Neural crest cell (in vitro differentiated cells): ENCODE measurements at places on chromosomes 7 and 10.

DNA sequence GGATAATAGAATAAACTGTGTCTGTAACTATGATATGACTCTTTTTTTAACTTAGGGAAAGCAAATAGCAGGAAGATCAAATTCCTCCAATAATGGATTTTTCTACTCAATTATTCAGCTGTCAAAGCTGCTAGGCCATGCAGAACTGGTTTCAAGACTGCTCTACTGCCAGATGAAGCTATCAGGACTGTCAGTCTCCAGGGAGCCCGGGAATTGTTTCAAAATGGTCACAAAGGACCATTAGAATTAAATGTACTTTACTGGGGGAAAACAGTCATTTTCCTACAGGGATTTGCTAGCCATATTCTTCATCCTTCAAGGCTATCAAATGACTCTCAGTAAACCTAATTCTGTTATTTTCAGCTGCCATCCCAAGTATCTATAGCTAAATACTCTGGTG is 276.3 kb downstream of the LHFPL3 start:
- DNase-seq, result no peak

GRCh38 chr7:111290419-111290818 is 199.5 kb downstream of the LRRN3 start:
- DNase-seq, result no peak

DNA sequence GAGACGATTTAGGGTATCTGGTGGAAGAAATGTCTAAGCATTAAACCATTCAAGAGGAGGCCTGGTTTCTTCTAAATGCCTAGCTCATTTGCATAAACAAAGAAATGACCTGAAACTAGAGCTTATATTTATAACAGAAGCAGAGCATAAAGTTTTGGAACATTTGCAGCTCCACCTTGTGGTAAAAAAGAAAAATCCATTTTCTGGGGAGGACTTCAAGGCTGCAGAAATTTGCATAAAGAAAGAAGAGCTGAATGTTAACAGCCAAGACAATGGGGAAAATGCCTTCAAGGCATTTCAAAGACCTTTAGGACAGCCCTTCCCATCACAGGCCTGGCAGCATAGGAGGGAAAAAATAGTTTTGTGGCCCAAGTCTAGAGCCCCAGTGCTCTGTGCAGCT is 362.0 kb downstream of the ZNF248 start:
- no peak for DNase-seq

- DNase-seq, result no peak
Observed at GRCh38 chr10:3625959-3626751, 158.9 kb downstream of the KLF6 start.

GRCh38 chr7:3336042-3336665 is 35.1 kb downstream of the SDK1 start:
- DNase-seq, result no peak

DNA sequence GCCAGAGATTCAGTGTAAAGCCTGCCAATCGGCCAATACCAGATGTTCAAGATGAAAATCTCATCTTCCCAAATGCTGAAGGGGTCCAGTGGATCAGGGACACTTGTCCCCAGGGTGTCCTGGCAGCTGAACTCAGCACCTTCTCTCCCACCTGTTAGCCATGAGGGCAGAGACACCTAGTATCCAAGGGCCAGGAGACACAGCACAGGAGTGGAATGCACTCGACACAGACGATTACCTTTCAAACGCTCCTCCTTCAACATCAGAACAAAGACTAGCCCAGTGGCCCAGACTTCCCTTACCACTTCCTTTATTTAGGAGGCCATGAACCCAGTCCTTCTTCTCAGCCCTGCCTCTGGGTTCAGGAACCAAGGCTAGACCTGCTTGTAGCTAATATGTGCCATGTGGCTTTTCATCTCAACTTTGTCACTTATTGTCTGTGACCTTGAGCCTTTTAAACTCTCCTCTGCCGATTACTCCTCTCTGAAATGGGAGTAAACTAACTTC is 180.3 kb upstream of the PLXNA4 start:
- DNase-seq, result no peak

DNA sequence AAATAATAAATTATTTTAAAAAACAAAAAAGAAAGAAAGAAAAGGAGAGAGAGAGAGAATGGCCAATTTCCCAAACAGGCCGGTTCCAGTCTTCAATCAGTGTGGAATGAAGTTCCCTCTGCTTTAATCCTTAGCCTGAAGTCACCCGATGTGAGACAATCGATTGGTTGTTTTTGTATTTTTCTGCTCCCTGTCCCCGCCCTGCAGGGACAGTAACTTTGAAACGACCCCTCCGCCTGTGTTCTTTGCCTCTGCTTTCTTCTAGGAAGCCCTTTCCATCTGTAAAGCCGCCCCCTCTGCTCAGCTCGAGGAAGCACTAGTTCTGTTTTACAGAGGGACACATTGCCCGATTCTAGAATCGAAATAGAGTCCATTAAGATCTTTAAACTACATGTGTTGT is 33.4 kb downstream of the FOXL3 start:
- DNase-seq, result no peak

- DNase-seq, result no peak
Observed at GRCh38 chr10:45353186-45353585, 20.8 kb upstream of the ALOX5 start.

DNA sequence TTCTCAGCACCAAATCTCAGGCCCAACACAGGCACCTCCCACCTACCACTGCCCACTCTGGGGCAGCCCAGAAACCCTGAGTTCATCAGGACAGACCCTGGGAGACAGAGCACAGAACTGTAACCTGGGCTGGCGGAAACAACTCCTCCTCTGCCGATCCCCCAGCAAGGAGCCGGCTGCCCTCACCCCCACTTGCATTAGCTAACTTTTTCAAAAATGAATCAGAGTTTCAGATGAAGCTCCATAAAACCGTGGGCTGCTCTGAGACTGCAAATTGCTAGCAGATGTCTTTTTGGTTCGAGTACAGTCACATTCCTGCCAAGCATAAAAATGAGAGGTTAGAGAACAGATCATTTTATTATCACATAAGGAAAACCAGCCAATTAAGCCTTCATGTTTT is 93.4 kb upstream of the PARD3 start:
- DNase-seq, result no peak

- no peak for DNase-seq
Observed at GRCh38 chr10:60397792-60398191, 8.1 kb upstream of the ANK3 start.

- no peak for DNase-seq
Observed at GRCh38 chr7:20578257-20578771, 37.2 kb upstream of the ABCB5 start.

GRCh38 chr7:22561321-22561811 is 61.4 kb upstream of the STEAP1B start:
- DNase-seq, result no peak

GRCh38 chr10:15469111-15469510 is 98.0 kb upstream of the FAM171A1 start:
- DNase-seq, result no peak

- no peak for DNase-seq
Observed at GRCh38 chr7:142250705-142251104, 7.2 kb downstream of the PRSS58 start.

- peak; percentile 90 for DNase-seq
Observed at GRCh38 chr7:74658178-74659004, 873 bp downstream of the GTF2I start.

- DNase-seq, result no peak
Observed at GRCh38 chr10:69912589-69912988, 110.9 kb downstream of the COL13A1 start.

DNA sequence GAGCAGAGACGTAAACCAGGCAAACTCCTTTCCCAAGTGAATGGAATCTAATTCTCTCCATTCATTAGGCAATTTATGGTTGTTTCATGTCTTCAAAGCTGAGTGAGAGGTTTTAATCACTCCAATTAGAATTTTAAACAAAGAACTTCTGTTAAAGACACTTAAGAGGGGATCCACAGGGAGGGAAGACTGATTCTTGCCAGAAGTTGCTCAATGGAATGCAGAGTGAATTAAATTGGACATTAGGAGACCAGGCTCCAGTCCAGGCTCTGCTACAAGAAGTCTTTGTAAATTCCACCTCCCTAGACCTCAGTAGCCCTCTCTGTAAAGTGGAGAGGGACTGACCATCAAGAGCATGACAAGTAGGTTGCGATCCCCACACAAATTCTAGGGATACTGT is 130.7 kb upstream of the TMEM72 start:
- DNase-seq, result no peak

- no peak for DNase-seq
Observed at GRCh38 chr10:130029209-130029608, 65.1 kb upstream of the EBF3 start.

- DNase-seq, result no peak
Observed at GRCh38 chr10:70772627-70773026, 12.6 kb downstream of the TBATA start.

- no peak for DNase-seq
Observed at GRCh38 chr10:129550076-129550475, 83.0 kb downstream of the MGMT start.

DNA sequence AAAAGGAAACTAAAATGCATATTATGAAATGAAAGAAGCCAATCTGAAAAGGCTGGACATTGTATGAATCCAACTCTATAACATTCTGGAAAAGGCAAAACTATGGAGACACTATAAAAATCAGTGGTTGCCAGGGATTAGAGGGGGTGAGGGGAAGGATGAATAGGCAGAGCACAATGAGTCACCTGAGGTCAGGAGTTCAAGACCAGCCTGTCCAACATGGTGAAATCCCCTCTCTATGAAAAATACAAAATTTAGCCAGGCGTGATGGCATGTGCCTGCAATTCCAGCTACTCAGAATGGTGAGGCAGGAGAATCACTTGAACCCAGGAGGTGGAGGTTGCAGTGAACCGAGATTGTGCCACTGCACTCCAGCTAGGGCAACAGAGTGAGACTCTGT is 324.8 kb upstream of the PHYHIPL start:
- no peak for DNase-seq

DNA sequence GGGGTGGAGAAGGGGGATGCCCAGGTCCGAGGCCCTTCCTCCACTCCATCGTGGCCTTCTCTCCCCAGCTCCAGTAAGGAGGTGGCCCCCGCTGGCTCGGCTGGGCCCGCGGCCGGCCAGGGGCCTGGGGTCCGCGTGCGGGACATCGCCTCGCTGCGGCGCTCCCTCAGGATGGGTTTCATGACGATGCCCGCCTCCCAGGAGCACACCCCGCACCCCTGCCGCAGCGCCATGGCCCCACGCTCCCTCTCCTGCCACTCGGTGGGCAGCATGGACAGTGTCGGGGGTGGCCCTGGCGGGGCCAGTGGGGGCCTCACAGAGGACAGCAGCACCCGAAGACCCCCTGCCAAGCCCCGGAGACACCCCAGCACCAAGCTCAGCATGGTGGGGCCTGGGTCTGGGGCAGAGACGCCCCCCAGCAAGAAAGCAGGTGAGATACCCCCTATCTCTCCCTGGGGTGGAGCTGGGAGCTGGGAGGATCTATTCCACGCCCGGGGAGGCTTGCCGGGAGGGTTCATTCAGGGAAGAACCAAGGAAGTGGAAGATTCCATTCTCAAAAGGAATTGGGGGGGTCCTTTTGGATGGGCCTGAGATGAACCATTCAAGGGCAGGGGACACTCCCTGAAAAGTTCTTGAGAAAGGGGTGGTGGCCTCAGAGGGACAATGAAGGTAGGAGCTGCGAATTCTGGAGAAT is 3.2 kb downstream of the NYAP1 start:
- DNase-seq, result no peak

DNA sequence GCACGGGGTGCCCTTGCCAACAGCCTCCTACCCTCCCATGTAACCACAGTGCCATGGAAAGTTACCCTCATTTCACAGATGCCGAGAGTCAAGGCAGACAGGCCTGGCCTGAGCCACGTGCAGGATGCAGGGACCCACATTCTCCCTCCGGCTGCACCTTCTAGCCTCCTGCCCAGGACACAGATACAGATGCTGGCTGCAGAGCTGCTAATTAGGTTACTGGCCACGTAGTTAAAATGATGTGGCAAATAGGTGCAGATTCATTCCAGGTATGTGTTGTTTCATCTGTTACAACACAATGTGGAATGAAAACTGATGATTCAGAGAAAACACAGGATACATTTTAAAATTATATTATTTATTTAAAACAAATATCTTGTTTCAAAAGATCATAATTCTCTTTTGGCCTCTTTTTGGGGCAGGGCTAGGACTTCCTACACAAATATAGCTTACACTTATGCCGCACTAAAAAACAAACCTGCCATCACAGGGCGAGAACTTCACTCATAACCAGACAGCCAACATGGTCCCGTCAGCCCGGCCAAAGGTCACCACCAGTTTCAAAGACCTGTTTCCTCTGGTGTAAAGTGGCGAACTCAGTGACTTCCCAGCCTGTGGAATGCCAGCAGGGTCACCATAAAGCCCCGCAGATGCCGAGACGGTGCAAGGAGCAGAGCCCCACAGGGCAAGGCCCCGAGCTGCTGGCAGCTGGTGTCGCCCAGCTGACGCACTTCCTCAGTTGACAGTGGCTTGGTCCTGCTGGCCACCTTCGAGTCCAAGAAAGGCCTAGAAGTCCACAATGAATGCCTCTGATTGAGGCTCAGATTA is 83.5 kb downstream of the TNS3 start:
- no peak for DNase-seq

- no peak for DNase-seq
Observed at GRCh38 chr7:28160551-28160991, 20.0 kb downstream of the JAZF1 start.
